Right atrium auricular region (tissue), 2 donors: ENCODE measurements at places on chromosomes 5 and 9.

DNA sequence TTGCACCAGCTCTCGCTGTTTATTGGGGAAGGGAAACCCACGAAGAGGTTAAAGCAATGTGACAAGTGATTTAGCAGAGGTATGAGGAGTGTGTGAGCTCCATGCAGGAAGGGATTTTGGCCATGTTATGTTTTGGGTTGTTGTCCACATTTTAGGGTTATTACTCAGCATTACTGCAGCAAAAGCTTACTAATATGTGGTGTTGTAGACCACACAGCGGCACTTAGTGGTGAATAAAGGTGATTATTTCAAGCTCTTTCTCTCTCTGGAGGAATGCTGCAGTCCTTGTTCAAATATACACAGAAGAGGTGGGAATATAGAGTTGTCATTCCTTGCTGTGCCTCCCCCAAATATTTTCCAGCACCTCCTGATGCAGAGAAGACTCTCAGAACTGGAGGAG, 29.7 kb upstream of the AKNA start:
- no peak overlapping the region for H3K27ac ChIP-seq
- H3K27me3 ChIP-seq: no peaks in the 10 kb centered on the region
- no peaks in the 10 kb centered on the region for H3K4me1 ChIP-seq

DNA sequence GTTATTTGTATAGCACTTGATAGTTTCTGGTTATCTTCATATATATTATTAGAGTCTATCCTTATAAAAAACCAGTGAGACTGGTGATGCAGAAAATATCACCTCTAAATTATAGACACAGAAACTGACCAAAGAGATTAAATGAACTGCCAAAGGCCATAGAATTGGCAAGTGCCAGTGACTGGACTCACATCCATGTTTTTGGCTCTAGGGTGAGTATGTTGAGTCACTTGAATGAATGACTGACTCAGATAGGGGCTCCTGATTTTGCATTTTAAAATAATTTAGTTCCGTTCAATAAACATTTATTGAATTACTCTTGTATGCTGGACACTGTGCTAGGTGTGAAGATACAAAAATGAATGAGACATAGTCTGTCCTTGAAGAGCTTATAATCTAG, 70.7 kb downstream of the NR2F1 start:
- H3K27ac ChIP-seq: no peak overlapping the region
- H3K4me3 ChIP-seq: no peak overlapping the region
- no peaks in the 10 kb centered on the region for H3K4me1 ChIP-seq
- DNase-seq: no peak

DNA sequence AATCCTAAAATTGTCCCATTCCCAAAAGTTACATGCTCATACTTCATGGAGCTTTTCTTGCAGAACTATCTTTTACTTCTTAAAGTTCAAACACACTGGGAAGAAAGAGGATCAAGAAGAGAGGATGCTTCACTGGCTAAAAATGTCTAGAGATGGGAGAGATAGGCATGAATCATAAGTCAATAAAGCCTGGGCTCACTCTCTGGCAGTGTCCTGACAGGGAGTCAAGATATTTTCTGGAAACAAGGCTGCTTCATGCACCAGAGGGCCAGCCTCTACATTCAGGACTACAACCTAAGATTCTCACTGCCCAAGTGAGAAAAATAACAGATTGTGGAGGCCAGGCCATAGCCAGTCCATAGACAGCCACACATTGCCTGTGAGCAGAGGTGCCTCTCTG, 1358.4 kb downstream of the EFNA5 start:
- no peaks in the 10 kb centered on the region for H3K4me1 ChIP-seq
- no peaks in the 10 kb centered on the region for H3K36me3 ChIP-seq
- no peaks in the 10 kb centered on the region for H3K27me3 ChIP-seq
- H3K27ac ChIP-seq: no peak overlapping the region

DNA sequence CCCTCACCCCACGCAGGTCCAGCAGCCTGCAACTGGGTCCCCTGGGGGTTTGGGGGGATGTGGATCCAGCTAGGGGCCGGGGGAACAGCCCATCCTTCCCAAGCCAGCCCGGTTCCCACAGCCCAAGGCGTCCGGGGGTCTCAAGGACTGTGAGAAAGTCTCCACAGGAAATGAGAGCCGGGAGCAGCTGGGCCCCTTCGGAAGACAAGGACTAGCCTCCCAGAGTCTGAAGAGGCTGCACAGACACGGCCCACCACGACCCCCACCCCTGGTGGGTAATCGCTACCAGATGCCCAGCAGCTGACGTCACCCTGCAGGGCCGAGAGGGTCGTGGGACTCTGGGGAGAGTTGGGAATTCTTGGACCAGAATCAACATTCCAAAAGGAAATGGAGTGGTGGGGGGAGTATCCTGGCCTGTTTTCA, 10.5 kb downstream of the SH2D3C start:
- H3K27ac ChIP-seq: peak overlapping the region; percentile 71
- no peaks in the 10 kb centered on the region for H3K36me3 ChIP-seq
- peak overlapping the region; percentile 10 for H3K4me3 ChIP-seq
- no peaks in the 10 kb centered on the region for H3K27me3 ChIP-seq

GRCh38 chr5:34656700-34657273, 659 bp downstream of the RAI14 start:
- no peak for DNase-seq
- H3K4me1 ChIP-seq: peaks cover 25% of the 10 kb centered on the region
- no peaks in the 10 kb centered on the region for H3K36me3 ChIP-seq
- peak overlapping the region; percentile 76 for H3K4me3 ChIP-seq
- H3K27me3 ChIP-seq: no peaks in the 10 kb centered on the region
- peak overlapping the region; percentile 93 for H3K27ac ChIP-seq

- H3K36me3 ChIP-seq: no peaks in the 10 kb centered on the region
- H3K27ac ChIP-seq: no peak overlapping the region
- no peak for DNase-seq
- H3K4me3 ChIP-seq: no peak overlapping the region
- H3K4me1 ChIP-seq: peaks cover 8% of the 10 kb centered on the region
These were observed 90.7 kb downstream of the MEF2C start for GRCh38 chr5:88792144-88792840.

DNA sequence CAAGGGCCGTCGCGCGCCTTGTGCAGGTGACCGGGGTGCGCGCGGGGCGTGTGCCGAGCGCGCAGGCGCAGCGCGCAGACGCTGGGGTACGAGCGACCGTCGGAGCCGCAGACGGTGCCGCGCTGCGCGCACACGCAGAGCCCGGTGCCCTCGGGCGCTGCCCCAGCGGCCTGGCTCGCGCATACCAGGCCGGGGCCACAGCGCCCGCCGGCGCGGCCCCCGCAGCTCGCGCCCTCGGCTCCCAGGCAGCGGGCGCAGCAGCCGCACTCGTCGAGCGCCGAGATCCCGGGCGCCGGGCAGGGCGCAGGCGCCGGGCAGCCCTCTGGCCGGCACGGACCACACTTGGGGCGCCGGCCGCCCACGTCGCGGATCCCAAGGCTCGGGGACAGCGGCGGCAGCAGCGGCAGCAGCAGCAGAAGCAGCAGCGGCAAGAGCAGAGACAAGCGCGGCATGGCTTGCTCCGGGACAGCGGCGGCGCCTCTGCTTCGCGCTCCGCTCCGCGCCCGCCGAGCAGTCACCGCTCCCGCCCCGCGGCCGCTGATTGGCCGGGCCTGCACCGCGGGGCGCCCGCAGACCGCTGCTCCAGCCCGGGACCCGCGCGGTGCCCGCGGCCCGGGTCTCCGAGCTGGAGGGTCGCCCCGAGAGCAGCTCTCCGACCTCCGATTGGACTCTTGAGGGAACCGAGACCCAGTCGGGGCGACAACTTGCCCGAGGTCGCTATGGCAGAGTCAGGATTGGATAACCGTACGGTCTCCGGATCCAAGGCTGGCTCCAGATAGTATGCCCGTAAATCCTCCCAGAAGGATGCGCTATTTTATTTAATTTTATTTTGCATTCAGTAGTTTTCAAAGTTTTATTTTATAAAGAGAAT, at the start of gene IGFBPL1:
Gene IGFBPL1 (minus strand): TSS at position 482 of the 871 bp plus-strand sequence. CDS start 30 bp downstream, at position 452.
- no peaks in the 10 kb centered on the region for H3K36me3 ChIP-seq
- no peaks in the 10 kb centered on the region for H3K27me3 ChIP-seq
- no peak within 1 kb of the TSS for H3K27ac ChIP-seq

GRCh38 chr9:137368431-137369035, 54.4 kb downstream of the EXD3 start:
- H3K4me3 ChIP-seq: no peak overlapping the region
- H3K27ac ChIP-seq: peak overlapping the region; percentile 39
- peaks cover 8% of the 10 kb centered on the region for H3K4me1 ChIP-seq
- no peaks in the 10 kb centered on the region for H3K27me3 ChIP-seq
- no peaks in the 10 kb centered on the region for H3K36me3 ChIP-seq
- no peak for DNase-seq

GRCh38 chr5:109987355-109987754, 297.6 kb downstream of the MAN2A1 start:
- peak overlapping the region; percentile 3 for H3K27ac ChIP-seq
- no peaks in the 10 kb centered on the region for H3K27me3 ChIP-seq
- H3K36me3 ChIP-seq: no peaks in the 10 kb centered on the region
- no peak overlapping the region for H3K4me3 ChIP-seq

DNA sequence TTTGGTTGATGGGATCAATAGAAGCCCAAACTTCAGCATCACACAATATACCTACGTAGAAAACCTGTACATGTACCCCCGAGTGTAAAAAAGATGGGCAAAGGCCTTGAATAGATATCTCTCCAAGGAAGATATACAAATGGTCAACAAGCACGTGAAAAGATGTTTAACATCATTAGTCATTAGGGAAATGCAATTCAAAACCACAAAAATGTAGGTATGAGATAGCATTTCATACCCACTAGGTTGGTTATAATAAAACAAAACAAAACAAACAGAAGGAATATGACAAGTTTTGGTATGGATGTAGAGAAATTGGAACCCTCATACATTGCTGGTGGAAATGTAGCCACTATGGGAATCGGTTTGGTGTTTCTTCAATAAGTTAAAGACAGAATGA, 33.1 kb upstream of the PPARGC1B start:
- DNase-seq: no peak
- H3K4me3 ChIP-seq: no peak overlapping the region
- no peak overlapping the region for H3K27ac ChIP-seq
- no peaks in the 10 kb centered on the region for H3K27me3 ChIP-seq
- no peaks in the 10 kb centered on the region for H3K36me3 ChIP-seq

- no peak overlapping the region for H3K4me3 ChIP-seq
- no peak overlapping the region for H3K27ac ChIP-seq
- no peaks in the 10 kb centered on the region for H3K36me3 ChIP-seq
- no peaks in the 10 kb centered on the region for H3K4me1 ChIP-seq
These were observed 100.2 kb upstream of the FSTL4 start for GRCh38 chr5:133712562-133712961.

GRCh38 chr9:104633976-104634520, 16.0 kb upstream of the OR13C9 start:
- DNase-seq: no peak
- H3K4me3 ChIP-seq: no peak overlapping the region
- no peaks in the 10 kb centered on the region for H3K27me3 ChIP-seq
- H3K27ac ChIP-seq: no peak overlapping the region
- H3K36me3 ChIP-seq: no peaks in the 10 kb centered on the region

- DNase-seq: no peak
- no peaks in the 10 kb centered on the region for H3K4me1 ChIP-seq
- H3K27me3 ChIP-seq: no peaks in the 10 kb centered on the region
- H3K4me3 ChIP-seq: no peak overlapping the region
- H3K27ac ChIP-seq: no peak overlapping the region
These were observed 15.3 kb upstream of the PRUNE2 start for GRCh38 chr9:76921165-76921564.

DNA sequence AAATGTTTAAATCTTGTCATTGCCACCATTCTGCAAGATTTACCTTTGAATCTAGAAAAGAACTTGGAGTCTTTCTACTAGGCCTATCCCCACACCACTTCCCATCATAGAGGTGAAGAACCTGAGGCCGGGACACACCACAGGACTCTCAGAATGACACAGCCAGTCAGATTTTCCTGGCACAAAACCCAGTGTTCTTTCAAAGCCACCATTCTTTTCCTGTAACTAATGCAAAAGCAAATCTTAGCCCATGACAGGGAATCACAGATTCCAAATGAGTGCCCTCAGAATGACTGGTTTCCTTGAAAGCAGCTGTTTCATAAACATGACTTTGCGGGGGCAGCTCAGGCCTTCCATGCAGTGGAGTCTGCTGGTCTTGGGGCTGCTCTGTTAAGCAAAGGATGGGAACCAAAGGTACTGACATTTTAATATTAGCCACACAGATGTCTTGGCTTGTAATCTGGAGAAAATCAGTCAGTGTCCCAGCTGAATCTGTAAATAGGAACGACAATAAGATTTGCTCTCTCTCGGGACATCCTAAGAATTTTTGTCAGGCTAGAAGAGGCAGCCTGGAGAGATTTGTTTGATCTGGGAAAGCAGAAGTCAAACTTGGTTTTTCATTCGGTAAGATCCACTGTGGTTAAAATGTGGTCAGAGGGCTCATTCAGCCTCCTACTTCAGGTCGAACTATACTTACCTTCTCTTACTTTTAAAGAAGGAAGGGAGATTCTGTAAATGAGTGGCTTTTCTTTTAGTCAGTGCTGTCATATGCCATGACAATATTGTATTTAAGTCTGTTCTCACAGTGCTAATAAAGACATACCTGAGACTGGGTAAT, 115.1 kb downstream of the PALM2AKAP2 start:
- H3K4me3 ChIP-seq: no peak overlapping the region
- H3K27me3 ChIP-seq: no peaks in the 10 kb centered on the region
- H3K36me3 ChIP-seq: peaks cover 3% of the 10 kb centered on the region
- no peaks in the 10 kb centered on the region for H3K4me1 ChIP-seq

- no peaks in the 10 kb centered on the region for H3K36me3 ChIP-seq
- H3K4me1 ChIP-seq: no peaks in the 10 kb centered on the region
- H3K4me3 ChIP-seq: no peak overlapping the region
- no peak overlapping the region for H3K27ac ChIP-seq
These were observed 289.9 kb upstream of the ACTBL2 start for GRCh38 chr5:57772512-57772911.

DNA sequence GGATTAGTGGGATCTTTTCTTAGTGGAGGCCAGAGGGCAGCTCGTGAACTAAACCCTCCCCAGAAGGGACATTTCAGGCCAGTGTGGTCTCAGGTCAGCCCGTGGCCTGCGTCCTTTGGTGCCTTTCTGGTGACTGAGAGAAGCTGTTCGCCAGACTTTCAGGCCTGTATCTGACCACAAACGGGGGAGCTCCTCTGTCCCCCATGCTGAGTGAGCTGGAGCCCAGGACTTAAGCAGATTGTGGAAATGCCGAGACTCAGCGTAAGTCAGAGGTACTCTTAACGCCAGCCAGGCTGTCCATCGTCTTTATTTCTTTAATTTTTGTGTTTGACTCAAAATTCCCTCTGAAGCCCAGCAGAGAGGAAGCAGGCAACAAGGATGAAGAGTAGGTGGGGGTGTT, 54.8 kb upstream of the NCS1 start:
- no peak overlapping the region for H3K4me3 ChIP-seq
- no peak overlapping the region for H3K27ac ChIP-seq
- H3K27me3 ChIP-seq: no peaks in the 10 kb centered on the region
- no peak for DNase-seq

GRCh38 chr9:130446101-130446861, 1.5 kb downstream of the ASS1 start:
- H3K4me3 ChIP-seq: peak overlapping the region; percentile 68
- H3K27me3 ChIP-seq: no peaks in the 10 kb centered on the region
- H3K36me3 ChIP-seq: no peaks in the 10 kb centered on the region
- no peaks in the 10 kb centered on the region for H3K4me1 ChIP-seq
- H3K27ac ChIP-seq: peak overlapping the region; percentile 94

DNA sequence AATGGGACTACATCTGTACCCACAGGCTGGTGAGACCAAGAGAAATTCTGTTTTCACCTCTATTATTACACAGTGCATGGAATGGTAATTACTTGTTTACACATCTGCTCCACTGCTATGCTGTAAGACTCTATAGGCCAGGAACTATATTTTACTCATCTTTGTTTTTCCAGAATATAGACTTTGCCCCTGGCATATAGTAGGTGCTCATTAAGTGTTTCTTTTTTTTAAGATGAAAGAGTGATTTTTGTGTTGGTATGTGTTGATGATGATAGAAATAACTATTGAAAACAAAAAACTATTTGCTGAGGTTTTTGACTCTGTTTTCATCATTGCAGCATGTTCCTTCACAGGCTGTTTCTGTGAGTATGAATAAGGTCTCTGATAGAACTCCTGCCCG, 294.7 kb downstream of the CSNK1G3 start:
- H3K4me3 ChIP-seq: no peak overlapping the region
- no peaks in the 10 kb centered on the region for H3K36me3 ChIP-seq
- no peaks in the 10 kb centered on the region for H3K4me1 ChIP-seq
- no peaks in the 10 kb centered on the region for H3K27me3 ChIP-seq
- no peak overlapping the region for H3K27ac ChIP-seq
